ENCODE measurements at places on chromosomes 5 and 9.

GRCh38 chr5:141434006-141434405, 3.7 kb downstream of the PCDHGA12 start:
- DNase-seq, result no peak

DNA sequence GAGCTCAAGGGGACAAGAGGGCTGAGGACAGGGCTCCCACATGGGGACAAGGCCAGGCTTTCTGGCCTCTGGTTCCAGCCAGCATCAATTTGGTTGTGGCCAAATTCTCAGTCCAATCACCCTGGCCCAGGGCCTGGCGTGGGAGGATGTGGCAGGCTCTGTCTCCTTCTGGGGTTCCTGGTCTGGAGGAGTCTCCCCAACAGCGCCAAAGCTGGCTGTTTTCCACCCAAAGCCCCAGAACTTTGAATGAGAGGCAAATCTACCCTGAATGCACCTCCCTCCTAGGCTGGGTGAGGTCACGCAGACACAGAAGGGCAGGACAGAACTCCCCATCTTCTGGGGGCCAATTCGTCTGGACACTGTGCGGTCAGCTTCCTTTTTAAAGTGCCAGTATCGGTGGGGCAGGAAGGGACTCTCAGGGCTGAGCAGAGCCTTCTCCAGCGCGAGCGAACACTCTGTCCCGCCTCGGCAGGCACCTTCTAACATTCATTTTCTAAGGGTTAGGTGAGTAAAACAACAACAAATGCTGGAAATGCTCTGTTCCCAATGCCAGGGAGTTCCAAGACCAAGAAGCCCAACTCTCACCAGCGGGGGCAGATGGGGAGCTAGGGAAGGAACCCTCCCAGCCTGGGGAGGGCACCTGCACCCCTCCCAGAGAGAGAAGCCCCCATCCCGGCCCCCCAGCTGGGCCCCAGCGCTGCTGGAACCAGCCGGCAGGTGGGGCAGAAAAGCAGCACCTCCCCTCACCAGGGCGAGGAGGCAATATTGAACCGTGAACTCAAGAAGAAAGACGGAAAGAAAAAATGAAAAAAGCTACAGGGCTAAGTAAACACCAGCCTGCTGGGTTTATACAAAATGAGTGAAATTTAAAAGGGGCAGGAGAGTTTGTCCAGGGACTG, 3.7 kb upstream of the DPM2 start:
- no peak for DNase-seq

DNA sequence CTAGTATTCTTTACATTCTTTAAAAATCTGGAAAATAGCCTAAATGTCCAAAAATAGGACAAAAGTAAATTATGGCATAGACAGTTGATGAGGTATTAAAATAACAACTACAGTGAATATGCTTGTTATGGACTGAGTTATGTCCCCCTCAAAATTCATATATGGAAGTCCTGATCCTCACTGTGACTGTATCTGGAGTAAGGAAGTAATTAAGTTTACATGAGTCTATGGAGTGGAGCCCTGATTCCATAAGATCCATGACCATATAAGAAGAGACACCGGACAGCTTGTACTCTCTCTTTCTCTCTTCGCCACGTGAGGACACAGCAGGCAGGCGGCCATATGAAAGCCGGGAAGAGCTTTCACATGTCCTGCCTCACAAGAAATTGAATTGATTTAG, 28.6 kb upstream of the C5orf58 start:
- no peak for DNase-seq

- no peak for DNase-seq
These were observed 9.9 kb downstream of the FRMPD1 start for GRCh38 chr9:37660691-37661090.

- DNase-seq, result no peak
These were observed 34.4 kb upstream of the SLC25A51 start for GRCh38 chr9:37938121-37938891.

DNA sequence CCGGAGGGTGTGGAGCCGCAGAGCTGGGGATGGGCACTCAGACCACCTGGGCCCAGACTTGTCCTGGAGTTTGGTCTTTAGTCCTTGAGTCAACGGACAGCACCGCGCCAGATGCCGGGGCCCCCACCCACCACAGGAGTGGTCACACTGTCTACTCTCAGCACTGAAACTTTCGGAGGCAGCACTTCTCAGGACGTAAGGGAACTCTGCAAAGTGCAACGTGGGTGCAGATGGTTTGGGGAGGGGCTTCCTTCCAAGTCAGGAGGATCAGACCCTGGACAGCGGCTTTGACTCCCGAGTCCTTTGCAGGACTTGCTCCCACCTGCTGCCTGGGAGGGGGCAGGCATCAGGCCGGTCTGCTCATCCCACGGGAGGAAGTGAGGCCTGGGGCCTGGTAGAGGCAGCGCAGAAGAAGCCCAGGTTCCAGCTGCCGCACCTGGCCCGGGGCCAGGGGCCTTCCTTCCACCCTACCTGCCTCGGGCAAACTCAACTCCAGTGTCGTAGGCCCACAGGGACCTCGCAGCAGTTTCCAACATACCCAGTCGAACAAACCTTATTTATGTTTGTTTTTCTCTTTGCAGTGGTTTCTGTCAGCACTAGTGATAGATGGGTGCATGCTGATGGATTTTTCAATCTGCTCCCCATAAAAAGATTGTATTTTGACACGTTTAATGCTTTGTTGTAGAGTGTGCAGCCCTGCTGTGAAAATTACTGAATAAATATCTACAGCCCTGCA, 149.8 kb upstream of the PPP1R26 start:
- DNase-seq, result no peak

All from stimulated activated CD4-positive, alpha-beta T cell treated with anti-CD3 and anti-CD28 coated beads, Interleukin-15, amount 100 ng/mL, for 24 hours (primary cell).